AML-193 (cell line): ENCODE measurements at places on chromosomes 16 and 17.

GRCh38 chr16:83220066-83220465, 587.7 kb upstream of the HSBP1 start:
- peak; percentile 1 for DNase-seq

DNA sequence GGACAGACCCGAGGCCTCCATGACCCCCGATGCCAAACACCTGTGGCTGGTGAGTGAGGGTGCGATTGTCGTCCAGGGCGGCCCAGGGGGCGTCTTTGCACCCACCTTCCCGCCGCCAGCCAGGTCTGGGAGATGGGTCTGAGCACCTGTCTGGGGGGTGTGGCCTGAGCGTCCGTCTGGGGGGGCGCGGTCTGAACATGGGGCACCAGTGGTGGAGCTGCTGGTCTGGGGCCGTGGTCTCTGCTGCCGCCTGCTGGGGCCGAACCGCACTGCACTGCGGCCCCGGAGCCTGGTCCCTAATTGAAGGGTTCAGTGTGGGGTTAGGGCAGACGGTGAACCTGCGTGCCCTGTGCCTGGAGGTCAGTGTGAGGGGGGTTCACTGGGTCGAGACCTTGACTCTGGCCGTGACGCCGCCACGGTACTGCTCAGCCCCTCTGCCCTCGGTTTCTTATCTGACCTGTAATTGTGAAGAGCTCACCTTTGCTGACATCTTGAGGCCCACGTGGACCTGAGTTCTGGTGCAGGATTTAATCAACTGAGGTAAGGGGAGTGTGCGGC, 12.6 kb upstream of the TCF25 start:
- DNase-seq, result peak; percentile 11

- DNase-seq, result no peak
Observed at GRCh38 chr16:65667011-65667578, 545.2 kb upstream of the CDH11 start.

GRCh38 chr16:3712861-3713372, 4.4 kb downstream of the TRAP1 start:
- no peak for DNase-seq

- DNase-seq, result no peak
Observed at GRCh38 chr17:50043290-50044148, 12.4 kb upstream of the ITGA3 start.

DNA sequence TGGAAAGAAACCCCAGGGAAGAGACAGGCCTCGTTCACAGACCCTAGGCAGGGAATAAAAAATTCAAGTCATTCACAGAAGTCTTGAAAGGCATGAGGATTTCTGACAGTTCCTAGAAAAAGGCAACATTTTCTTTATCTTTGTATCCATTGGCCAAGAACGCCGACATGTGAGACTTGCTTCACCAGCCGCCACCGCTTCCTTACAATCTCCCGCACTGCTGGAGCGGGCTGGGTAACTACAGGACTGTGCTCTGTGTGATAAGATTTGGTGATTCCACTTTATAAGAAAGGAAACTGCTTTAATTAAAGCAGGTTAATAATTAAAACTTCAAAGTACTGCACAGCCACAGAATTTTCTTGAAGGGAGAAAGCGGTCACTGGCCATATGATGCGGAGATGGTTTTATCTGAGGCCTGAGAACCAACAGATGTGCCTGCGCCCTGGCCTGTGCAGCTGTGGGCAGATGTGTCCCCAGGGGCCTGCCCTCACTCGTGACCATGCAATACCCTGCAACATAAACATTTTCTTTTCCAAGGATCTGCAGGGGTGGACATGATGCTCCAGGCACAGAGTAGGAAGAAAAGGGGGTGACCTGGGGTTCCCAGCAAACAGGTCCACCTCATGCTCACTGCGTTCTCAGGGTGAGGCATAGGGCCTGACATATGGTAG, 13.0 kb upstream of the LGALS3BP start:
- DNase-seq, result no peak

DNA sequence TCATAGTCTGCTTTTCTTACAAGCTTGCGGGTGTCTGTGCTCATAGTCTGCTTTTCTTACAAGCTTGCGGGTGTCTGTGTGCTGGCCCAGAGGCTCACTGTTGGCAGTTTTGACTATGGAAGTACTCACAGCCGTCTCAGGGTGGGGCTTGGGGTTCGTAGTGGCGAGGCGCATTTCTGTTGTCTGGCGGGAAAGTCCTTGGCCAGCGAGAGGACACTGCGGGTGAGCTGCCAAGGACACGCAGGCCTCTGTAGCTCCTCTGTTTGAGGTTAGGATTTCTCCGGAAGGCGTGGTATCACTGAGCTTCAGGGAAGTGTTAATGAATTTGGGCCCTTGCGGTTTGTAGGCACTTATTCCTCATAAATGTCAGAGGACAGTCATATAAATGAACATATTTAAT, 13.5 kb downstream of the TBCD start:
- no peak for DNase-seq

GRCh38 chr16:66079671-66080334, 286.7 kb upstream of the CDH5 start:
- DNase-seq, result no peak

GRCh38 chr17:76598004-76598439, 12.4 kb upstream of the ST6GALNAC2 start:
- peak; percentile 95 for DNase-seq

GRCh38 chr17:57898487-57899311, 48.9 kb upstream of the MRPS23 start:
- no peak for DNase-seq

DNA sequence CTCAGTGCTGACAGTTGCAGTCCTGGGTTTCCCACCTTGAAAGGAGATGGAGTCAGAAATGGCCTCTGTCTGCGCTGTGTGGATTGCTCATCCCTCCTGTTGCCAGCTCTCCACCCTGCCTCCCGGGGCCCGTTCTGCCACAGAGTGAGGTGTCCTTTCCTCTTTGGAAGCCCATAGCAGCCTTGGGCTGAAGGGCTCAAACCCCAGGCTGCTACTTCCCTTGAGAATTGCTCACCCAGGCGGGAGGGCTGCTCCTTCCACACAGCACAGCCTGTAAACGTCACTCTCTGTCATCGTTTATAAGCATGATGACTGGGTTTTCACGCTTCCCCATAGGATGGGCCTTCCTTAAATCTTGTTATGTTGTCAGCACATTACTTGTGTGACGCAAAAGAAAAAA, 62.7 kb downstream of the FOXK2 start:
- no peak for DNase-seq

GRCh38 chr17:75985986-75986385, 6.9 kb downstream of the TEN1 start:
- DNase-seq, result no peak

GRCh38 chr16:82954224-82954929, 327.6 kb downstream of the CDH13 start:
- DNase-seq, result no peak

GRCh38 chr16:9138731-9139501, 47.5 kb downstream of the HAPSTR1 start:
- DNase-seq, result peak; percentile 39

DNA sequence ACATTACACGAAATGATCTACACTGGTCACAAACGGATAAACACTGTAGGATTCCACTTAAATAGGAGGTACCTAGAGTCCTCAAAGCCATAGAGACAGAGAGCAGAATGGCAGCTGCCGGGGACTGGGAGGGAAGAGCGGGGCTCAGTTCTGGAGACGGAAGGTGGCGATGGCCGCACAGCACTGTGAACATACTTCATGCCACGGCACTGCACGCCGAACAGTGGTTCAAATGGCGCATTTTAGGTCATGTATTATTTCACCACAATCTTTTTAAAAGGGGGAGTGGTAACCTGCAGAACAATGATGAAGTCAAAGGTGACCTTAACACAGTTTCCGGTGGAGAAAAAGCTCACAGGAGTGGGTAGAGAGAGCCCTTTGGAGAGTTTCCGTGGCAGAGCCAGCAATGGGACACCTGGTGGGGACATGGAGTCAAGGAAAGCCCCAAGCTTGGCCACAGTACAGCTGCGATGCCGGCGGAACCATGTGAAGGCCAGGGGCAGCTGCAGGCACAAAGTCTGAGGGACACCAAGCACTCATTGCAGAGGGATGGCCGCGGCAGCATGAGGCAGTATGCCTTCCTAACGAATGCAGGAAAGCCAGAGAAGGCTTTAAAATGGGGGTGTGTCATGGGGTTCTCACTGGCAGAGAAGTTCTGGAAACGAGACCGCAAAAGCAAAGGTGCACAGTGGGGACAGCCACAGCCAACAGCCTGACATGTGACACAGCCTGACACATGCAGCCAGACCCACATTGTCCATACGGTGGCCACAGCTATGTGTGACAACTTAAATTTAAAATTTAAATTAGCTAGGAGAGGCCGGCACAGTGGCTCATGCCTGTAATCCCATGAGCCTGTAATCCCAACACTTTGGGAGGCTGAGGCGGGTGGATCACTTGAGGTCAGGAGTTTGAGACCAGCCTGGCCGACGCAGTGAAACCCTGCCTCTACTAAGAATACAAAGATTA, 7.3 kb downstream of the FLCN start:
- DNase-seq, result no peak

DNA sequence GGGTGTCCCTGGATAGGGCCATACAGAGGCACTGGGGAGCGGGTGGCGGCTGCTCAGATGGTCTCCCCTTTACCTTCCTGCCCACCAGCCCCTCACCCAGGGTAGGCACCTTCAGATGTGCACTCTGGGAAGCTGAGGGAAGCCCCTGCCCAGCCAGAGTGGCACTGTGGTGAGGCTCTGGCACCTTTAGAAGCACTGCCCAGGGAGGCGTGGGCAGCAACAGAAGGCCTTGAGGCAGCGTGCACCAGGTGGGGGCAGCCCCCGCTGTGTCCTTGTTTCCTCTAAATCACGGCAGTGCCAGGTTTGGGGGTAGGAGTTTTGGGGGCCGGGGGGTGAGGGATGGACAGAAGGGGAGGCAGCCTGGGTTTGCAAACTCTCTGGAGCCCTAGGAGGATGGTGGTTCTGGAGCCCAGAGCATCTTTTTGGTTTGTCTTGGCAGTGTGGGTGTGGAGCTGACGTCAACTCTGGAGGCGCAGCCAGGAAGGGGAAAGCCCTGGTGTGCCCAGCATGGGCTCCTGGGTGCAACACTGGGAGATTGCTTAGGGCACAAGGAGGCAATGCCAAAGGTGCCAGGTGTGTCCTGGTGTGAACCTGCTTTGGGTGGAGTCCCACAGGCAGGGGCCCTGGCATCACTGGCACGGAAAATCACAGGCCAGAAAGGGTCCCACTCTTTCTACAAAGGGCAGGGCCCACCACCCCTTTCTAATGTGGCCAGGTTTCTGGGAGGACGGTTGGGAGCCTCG, 23.1 kb upstream of the CDC42EP4 start:
- no peak for DNase-seq

- DNase-seq, result no peak
Observed at GRCh38 chr17:77068915-77069314, 71.9 kb upstream of the SEC14L1 start.
